CD4-positive, alpha-beta T cell treated with Interleukin-15 for 4 hours (primary cell): ENCODE measurements at places on chromosomes 2 and 18.

DNA sequence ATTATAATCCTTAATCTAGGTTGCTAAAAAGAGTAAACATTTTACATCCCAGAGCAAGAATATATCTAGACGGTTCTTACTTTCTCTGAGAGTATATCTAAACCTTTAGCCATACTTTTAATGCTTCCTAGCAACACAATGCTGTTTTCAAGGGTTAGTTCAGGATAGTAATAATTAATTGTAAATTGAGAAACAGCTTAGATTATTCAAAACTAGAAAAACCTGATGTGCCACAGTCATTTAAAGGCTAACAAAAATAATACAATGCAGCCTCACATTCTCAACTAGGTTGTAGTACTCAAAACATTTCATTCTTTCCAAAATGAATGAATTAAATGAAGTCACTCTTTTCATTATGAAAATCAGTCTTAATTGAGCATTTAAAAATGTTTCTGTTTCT, 103.2 kb upstream of the OTX1 start:
- no peak for DNase-seq

DNA sequence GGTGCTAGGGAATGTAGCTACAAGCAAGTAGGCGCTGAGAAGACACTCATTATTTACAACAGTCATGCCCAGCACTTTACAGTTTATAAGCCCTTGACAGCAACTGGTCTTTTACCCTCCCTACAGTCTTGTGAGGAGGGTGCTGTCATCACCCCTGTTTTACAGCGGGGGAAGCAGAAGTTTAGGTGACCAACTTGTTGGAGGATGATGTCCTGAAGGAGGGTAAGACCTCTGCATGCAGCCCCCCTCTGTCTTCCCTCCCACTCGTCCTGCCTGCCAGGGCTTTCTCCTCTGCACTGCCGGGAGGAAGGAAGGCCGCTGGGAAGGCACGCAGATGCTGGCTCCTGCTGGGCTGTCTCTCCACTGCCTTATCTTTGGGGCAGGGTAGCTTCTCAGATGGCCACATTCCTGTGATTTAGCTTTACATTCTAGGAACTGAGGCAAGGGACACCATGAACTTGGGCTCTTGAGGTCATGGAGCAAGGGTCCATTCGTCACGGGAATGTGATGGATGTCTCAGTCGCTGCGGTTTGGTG, 972 bp downstream of the IL1R1 start:
- DNase-seq: no peak

DNA sequence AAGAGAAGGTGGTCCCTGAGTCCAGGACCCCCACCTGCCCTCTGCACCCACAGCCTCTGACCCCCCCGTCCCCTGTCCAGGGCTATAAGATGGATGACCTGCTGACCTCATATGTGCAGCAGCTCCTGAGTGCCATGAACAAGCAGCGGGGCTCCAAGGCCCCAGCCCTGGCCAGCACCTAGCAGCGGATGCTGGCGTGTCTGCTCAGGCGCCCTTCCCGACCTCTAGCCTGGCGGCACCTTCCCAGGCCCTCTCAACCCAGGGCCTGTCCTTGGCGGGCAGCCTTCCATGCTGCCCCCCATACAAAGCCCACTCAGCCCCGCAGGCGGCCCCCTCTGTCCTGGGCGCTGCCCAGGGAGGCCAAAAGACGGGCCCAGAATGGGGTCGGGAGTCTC, 8.7 kb upstream of the GPR17 start:
- DNase-seq: no peak

GRCh38 chr2:9378433-9379390, 44.6 kb downstream of the ITGB1BP1 start:
- DNase-seq: no peak

DNA sequence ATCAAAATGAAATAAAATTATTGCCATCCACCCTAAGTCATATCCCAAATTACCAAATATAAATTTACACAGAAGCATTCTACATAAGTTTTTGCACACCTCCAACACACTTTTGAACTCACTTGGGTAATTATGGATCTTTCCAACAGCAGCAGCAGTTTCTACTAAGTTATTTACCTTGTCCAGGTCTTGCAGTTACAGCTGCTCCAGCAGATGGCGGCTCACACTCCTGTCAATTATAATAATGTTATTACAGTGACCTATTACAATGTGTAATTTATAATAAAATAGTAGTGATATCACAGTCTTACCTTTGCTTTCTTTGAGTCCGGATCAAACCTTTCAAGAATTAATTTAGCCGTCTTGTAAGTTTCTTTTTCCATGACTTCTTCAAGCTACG, 37.9 kb downstream of the LNPK start:
- no peak for DNase-seq

DNA sequence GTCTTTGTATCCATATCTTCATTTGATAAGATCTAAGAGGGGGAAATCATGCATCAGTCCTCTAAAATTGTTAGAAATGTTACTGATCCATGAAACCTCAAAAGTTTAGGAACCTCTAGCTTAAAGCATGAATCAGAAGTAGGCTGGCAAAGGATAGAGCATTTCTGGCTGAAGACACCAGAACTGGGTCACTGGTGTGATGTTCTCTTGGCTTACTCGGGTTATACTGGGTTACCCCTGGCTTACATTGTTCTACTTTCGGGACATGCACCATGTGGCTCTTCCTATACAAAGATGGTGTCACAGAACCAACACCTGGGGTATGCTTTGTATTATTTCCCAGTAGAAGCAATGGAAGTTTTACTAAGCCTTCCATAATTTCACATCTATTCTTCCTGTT, 83.2 kb upstream of the TNP1 start:
- no peak for DNase-seq

GRCh38 chr18:72201032-72201431, 343.1 kb downstream of the CBLN2 start:
- DNase-seq: no peak

DNA sequence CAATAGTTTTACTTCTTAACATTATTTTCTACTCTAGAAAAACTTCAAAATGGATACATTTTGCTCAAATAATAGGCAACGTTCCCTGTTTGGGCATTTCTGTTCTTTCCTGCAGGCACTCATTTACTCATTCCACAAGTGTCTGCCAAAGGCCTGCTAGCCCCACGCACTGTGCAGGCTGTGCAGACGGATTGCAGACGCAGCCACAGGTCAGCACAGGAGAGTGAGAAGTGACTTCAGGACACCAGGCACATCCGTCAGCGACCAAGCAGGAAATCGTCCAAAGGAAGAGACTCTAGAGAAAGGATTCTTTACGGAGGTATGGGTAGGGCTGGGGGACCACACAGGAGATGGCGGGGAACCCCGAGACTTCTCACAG, 103.0 kb upstream of the AGAP1 start:
- DNase-seq: no peak

- no peak for DNase-seq
These were observed 21.4 kb upstream of the MYO3B start for GRCh38 chr2:170156592-170156991.

DNA sequence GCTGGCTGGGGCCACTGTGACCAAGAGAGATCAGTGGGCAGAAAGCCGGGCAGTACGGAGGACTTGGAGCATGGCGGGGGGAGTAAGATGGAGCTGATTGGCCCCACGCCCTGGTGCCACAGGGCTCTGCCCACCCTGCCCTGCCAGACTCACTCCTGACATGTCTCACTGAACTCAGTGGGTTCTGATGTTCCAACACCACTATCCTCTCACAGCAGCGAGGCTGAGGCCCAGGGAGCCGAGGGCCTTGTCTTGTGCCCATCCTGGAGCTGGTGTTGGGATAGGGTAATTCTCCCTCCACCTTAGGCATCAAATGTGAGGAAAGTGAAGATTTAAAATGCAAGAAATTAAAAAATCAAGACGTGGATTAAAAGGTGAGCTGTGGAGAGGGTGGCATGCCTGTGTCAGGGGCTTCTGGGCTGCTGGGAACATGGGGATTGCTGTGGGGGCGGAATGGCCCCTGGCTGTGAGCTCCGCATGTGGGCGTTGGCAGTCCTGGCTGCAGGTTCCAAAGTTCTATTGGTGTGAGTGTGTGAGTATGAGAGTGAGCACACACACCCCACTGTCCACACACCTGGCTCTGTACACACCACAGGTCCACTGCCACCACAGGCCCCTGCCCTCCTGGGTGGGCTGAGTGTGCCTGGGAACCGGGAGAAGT, 283.5 kb upstream of the HS6ST1 start:
- no peak for DNase-seq

DNA sequence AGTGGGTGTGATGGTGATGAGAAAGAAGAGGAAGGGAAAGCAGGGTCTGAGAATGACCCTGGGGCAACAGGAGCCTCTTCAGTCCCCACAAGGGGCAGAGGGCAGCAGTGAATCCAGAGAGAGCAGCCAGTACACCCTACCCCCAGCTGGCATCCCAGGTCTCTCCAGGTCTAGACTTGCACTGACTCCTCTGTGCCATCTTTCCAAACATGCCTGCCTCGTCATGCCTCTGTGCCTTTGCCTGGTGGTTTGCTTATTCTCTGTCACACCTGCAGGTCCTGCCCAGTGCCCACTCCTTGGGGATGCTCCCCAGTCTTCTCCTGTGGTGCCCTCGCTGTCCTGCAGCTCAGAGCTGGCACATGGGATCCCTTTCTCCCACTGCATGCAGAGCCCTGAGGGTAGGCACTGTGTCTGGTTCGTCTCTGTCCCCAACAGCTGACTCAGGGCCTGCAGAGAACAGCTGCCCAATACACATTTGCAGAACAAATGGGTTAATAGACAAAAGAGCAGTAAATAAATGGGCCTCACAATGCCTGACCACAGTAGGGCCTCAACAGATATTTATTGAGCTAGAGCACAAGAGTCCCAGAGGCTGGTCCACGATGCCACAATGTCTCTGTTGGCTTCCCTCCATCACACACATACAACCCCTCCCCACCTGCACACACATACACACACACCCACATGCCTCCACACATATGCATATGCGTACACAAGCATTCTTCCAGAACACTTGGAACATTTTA, 89.8 kb downstream of the HS1BP3 start:
- DNase-seq: no peak

DNA sequence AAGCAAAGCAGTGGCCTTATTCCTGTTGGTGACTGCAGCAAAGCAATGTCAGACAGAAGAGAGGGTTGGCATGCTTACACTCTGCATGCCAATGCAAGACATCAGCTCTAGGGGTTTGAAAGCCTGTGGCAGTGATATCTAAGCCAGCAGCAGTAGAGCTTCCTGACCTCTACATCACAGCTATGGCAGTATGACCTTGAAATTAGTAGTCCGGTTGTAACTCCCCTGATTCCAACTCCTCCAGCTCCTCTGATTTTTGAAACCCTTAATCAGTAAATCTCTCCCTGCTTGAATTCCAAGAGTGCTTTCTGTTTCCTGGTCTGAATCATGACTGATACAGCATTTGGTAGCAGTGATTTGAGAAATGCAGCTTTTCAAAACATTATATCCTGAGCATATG, 60.0 kb upstream of the LRP1B start:
- no peak for DNase-seq

DNA sequence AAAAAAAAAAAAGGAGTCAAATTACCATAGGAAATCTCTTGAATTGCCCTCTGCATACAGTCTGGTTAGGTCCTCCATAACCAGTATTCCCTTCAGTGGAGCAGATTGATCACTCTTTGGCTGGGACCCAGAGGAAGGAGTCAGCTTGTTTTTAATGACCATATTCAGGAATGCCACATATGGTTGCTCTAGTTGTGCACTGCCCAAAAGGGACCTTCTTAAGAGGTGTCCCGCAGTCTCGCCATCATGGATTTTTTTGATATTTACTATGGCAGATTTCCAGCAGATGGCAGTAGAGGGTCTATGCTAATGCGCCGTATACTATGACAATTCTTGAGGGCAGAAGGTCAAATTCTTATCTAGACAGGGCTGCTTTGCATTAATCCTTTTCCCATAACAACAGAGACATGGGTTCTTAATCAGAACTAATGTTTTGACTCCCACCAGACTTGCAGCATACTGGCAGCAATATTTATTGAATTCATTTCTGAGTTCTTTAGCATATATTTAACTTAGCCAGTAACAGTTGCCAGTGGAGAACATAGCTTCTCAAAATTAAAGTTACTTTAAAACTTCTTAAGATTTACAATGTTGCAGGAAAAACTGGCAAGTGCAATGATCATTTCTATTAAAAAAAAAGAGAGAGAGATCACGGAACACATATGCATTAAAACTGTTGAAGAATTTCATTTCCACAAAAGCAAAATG, 31.8 kb upstream of the INPP4A start:
- peak; percentile 80 for DNase-seq

DNA sequence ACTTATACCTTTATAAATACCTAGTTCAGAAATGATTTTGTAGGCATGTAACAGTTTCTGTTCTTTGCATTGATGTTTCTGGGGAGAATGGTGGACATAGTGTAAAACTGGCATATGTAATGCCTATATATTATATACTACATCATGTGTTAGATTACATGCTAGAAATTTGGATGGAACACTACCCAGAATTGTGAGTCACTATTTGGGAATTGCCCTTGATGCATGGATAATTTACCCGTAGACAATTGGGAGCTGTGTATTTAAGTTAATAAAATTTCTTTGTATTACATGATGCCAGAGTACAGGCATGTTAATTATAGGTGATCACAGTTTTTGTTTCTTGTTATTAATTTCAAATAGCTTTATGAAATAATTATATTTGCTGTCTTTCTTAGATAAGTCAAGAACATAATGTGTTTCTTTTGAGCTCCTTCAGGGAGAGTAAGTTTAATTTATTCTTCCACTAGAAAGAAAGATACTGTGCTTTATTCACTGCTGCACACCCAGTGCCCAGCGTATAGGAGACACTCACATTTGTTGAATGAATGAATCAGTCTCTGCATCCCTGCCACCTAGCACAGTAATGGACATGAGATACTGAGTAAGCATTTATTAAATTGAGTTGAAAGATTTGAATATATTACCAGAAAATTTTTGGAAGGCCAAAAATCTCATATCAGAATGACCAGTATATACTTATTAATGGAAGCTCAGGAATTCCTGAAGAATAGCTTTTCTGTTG, 16.9 kb downstream of the ACSL3 start:
- DNase-seq: no peak

DNA sequence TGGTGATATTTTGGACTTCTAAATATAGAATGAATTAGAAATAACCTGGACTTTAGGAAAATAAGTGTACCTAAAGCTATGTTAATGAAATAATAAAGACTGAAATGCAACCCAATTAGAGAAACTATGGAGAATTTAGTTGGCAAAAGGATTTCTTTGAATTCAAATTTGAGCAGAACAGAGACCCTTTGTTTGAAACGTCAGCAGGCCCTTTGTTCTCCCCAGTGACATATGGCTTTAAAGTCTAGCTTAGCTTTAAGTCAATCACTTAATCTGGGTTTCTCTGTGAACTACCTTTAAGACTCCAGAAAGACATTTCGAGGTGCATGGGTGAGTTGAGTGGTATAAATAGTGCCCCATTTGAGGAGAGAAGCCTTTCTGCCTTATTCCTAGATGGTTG, 130.5 kb upstream of the CREB1 start:
- DNase-seq: no peak

- DNase-seq: no peak
These were observed 67.7 kb downstream of the HPCAL1 start for GRCh38 chr2:10370390-10370789.
